HAP-1 (cell line): ENCODE measurements at places on chromosomes 1 and 21.

- DNase-seq = no peak
These were observed 28.8 kb downstream of the ZP4 start for GRCh38 chr1:237861944-237862343.

DNA sequence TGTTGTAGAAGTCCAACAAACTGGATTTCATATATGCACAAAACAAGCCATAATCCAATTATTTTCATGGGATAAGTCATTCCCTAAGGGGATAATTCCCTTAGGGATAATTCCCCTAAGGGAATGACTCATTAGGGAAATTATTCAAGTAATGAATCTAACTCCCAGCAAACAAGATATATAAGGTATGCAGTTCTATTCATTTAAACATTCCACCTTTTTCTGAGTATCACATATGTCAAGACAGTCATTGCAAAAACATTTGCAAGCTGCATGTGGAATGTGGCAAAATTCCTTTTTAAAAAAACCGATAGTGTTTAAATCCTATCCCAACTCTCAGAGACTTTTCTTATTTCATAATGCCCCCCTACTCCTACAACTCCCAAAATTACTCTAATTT is 131.2 kb downstream of the AKT3 start:
- DNase-seq = no peak

- DNase-seq = no peak
These were observed 13.2 kb downstream of the CAPN9 start for GRCh38 chr1:230760360-230760827.

DNA sequence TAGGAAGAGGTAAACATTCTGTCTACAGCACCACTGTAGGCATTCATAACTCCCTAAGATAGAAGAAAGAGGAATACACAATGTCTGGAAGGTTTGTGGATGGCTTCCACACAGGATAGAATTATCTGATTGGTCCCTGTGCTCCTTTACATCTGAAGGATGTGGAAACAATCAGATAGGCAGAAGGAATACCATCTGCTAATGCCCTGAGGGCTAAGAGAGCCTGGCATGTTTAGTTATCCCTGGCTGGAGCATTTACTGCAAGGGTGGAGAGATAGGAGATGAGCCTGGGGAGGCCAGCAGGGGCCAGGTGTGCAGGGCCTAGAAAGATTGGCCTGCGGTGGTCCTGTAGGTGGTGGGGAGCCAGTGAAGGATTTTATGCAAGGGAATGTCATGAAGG is 8.6 kb upstream of the ACBD3 start:
- DNase-seq = no peak

DNA sequence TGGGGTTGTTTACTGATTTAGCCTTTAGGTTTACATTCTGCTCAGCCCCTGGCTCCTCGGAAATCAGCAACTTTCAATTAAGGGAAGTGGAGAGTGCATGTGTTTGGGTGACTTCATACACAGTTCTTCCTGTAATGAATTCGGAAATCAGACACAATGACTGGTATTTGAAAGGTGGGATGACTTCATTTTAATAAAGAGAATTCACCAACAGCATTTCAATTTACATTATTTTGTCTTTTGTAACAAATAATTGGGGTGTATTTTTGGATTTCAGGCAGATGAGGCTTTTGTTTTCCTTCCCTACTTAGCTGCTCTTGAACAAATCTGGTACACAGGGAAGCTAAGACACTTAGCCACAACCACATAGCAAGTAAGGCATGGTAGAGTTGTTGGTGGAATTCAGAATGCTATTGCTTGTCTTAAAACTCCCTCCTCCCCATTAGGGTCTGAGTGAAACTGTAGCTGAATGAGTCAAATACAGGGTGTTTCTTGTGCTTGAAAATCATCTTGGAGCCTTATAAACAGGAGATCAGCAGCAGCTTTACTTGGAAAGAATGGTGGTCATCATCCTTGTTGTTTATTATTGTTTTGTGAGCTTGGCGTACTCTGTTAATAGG is 917 bp downstream of the STX12 start:
- DNase-seq = no peak

DNA sequence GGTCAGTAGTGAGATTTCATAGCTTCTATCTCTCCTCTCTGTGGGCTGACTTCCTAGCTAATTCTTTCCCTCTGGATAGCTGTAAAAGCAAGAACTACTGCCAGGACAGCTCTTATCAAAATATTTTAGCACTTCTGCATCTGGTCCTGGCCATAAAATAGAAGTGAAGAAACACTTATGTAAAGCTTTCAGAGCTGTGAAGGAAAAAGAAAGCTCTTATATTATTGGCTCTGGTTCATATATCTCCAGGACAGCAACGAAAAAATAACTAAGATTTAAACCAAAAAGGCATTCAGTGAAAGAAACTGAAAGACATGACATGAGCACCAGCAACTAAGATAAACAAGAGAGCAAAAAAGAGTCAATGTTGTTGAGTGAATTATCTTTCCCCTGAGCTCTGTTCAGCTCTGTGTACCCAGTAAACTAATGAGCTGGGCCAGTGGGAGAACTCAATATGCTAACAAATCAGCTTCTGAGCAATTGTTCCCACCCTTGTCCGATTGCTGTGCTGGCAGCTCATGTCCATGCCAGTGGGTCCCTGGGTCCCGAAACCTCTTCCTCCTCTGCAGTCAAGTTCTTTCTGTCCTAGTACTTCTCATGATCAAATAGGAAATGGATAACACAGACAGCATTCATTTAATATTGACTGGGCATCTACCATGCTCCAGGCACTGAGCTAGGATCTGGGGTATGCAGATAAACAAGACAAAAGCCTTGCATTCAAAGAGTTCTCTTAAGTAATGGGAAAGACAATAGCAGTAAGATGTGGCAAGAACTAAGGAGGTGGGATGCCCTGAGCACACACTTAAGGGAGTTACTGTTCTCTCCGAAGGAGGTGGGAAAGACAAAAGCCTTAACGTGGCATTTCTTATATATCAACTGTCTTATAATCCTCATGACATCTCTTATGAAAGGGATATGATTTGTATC is 45.3 kb upstream of the MAN1A2 start:
- DNase-seq = no peak

GRCh38 chr1:109917051-109917767 is 6.6 kb downstream of the CSF1 start:
- no peak for DNase-seq

DNA sequence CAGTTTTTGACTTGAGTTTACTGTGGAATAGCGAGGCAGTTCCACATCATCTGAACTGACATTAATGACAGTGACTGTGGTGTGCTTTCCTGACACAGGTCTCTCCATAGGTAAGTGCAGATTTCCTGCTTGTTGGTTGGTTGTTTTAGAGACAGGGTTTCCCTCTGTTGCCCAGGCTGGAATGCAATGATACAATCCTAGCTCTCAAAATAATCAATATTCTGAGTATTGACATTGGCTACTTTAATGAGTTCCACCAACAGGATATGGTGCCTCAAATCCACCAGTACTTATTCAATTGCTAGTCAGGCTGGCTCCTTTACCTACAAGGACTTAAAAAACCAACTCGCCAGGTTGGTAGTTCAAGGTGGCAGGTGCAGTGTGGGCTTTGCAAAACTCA is 63.8 kb downstream of the CLSTN1 start:
- no peak for DNase-seq

DNA sequence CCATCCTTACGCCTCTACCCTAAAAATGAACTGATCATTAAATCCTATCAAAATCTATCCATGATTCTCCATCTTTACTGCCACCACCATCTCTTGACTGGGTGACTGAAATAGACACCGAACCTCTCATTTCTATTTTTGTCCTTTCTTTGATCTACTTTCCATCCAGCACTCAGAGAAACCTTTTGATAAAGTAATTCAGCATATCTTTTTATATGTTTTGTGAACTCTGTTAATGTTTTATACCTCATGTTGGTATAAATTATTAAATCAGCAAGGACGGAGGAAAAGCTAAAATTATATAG is 13.0 kb downstream of the PCNX2 start:
- no peak for DNase-seq
